MG63 (cell line): ENCODE measurements at places on chromosomes 3 and 15. TPM values are rescaled to one million over a fixed set of nuclear protein-coding genes. Genes with fewer than 3 reads are reported as not detected.

The MESP2 gene
- 1.8 TPM in 1 of 2 replicates, not detected in the other for total RNA-seq

The FAM240A gene
- total RNA-seq: not detected in 2 replicates

The CCNB2 gene
- 89.4 and 94.5 TPM in 2 replicates for total RNA-seq

The PLSCR5 gene
- not detected in 2 replicates for total RNA-seq

The IFT57 gene
- total RNA-seq: 59.2 and 106 TPM in 2 replicates

The NPAP1 gene
- total RNA-seq: not detected in 2 replicates

The PPARG gene
- 7.2 and 12.6 TPM in 2 replicates for total RNA-seq

The CHDH gene
- total RNA-seq: 0.76 and 2.0 TPM in 2 replicates

The SCG5 gene
- not detected in 2 replicates for total RNA-seq

DNA sequence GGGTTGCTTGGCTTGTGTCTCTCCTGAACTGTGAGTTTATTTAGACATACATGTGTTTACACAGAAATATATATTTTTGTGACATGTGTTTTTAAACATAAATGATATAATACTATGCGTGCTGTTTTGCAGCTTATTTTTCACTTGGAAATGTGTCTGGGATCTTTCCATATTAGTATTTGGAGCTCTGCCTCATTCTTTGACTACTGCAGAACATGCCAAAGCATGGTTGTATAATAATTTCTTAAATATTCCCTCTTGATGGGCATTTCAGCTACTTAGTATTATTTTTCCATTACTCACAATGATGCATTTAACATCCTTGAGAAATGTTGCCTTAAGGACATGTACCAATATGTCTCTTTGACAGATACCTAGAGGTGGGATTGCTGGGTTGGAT lies 19.5 kb downstream of the ANAPC13 start:
- no peak for DNase-seq

GRCh38 chr3:97971679-97972567 lies at the start of gene RIOX2:
TSS of gene RIOX2 (minus strand) at chr3:97972431. CDS start at chr3:97967593, 4,838 bp downstream.
- peak; percentile 83 for DNase-seq

DNA sequence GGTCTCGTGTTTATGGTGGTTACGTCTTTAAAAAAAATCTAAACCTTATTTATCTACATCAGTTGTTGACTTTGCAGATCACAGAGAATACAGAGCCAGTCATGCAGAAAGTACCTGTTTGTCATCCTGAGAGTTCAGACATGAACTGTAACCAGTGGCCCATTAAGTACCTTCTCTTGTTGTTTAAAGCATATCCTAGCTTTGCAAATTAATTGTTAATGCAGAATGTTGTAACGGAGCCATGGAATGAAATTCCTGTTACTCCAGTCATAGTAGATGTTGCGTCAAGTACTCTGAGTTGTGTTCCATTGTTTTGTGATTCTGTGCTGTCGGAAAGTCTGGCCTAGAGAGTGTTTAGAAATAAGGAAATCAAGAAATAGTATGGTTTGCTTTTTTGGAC lies 205.2 kb downstream of the RBMS3 start:
- no peak for DNase-seq

GRCh38 chr3:151477591-151478334 lies 16.9 kb upstream of the IGSF10 start:
- DNase-seq: no peak

- DNase-seq: no peak
These were observed 57.2 kb downstream of the IL16 start for GRCh38 chr15:81253846-81254245.

DNA sequence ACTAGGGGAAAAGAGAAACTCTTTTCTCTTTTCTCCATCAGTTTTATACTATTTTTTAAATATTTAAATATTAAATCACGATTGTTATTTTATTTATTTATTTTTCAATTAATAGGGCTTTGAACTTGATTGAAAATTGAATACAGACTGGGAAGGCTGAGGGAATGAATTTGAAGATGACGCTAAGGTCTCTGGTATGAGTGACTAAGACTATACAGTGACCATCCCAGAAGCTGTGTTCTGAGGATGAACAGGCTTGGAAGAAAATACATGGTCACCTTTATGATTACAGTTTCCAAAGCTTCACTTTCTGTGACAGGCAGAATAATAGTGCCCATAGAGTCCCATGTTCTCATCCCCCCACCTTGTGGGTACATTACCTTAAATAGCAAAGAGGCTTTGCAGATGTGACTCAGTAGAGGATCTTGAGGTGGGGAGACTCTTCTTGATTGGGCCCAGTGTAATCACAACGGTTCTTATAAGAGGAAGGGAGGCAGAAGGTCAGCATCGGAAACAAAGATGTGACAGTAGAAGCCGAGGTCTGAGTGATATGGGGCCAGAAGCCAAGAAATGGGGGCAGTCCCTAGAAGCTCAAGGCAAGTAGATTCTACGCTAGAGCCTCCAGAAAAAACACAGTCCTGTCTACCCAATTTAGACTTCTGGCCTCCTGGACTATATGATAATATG lies 51.0 kb upstream of the LPP start:
- DNase-seq: no peak

DNA sequence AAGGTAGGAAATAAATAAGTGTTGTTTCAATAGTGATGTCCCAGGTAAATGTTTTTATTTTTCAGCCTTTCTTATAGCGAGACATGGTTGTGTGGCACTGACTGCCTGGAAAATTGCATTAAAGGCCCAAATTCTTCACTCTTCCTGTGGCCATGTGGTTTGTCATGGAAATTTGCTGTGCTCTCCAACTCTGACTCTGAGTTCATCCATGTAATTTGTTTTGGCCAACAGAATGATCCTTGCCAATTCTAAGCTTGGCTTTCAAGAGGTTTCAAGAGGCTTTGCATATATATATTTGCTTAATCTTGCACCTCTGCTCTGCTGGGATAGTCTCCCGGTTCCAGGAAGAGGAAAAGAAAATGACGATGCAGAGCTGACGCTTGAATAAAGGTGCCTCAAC lies 107.5 kb upstream of the ARHGEF26 start:
- DNase-seq: no peak

DNA sequence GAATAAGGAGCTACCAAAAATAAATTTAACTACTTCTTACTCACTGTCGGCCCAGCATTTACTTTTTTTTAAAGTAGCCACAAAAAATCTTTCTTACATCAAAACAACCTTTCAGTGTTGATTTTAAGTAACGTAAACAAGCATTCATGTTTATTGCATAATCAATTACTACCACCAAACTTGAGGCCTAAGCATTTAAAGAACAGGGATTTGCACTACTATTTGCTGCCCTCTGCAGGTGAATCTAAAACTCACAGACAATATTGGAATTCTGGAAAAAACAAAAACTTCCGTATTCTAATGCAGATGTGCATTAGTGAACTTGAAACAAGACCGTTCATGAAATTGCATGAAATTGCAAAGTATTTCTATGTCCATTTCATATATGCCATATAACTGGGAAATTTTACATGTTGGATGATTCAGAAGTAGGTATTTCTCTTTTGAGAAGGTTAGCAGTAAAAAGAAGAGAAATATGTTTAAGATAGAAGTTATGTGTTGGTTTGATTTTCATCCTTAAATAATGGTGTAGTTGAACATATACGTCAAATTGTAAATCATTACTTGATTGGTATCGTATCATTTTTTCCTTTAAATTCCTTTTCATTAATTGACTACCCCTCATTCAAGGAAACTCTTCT lies 55.6 kb downstream of the CGGBP1 start:
- DNase-seq: no peak

DNA sequence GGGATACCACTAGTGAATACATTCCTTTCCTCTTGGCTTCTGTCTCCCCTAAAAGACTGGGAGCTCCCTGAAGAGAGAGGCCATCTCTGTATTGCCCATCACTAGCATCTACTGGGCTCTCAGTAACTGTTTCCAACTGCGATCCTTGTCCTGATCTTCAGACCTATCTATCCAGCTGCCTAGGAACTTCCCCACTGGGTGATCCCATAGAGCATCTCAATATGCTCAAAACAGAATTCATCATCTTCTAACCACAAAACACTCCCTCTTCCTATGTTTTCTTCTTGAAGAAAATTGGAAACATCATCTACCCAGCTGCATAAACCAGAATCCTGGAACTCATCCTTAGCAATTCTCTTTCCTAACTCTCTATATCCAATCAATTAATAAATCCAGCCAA lies 54.6 kb downstream of the PLD1 start:
- DNase-seq: no peak

- no peak for DNase-seq
These were observed 528.2 kb downstream of the NR2F2 start for GRCh38 chr15:96858694-96859093.

- no peak for DNase-seq
These were observed 13.7 kb downstream of the CYFIP1 start for GRCh38 chr15:22966321-22967083.

DNA sequence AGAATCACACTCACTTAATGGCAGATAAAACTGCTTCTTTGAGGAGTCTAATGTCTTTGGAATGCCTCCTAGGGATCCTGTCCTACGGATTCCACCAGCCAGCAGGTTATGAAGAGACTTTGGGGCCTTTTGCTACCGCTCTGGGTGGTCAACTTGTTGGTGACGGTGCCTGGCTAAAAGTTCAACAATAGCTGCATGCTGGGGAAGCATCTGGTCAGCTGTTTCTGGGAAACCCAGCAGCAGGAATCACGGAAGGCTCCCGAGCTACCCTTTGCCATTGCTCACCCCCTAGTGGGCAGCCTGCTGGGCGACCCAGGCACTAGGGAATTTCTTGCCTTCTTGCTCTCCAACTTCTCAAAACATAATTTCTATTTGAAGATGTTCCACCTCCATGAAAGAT lies 263.3 kb downstream of the NEK10 start:
- no peak for DNase-seq

DNA sequence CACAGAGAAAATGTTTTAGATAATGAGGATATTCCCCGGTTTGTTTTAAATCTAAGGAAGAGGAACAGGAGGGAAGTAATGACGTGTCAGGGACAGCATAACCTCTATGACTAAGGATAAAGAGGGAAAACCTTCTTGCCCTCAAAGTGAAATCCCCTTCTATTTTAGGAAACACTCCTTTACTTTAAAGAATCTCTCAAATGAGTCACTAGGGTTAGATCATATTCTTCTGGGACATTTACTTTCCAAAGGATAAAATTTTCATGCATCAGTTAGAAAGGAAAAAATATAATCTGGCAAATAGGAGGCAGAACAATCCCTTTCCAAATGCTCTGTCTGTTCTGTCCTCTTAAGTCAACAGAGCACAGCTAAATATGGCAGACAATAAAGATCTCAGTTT lies 43.2 kb upstream of the UBE2E2 start:
- DNase-seq: no peak

DNA sequence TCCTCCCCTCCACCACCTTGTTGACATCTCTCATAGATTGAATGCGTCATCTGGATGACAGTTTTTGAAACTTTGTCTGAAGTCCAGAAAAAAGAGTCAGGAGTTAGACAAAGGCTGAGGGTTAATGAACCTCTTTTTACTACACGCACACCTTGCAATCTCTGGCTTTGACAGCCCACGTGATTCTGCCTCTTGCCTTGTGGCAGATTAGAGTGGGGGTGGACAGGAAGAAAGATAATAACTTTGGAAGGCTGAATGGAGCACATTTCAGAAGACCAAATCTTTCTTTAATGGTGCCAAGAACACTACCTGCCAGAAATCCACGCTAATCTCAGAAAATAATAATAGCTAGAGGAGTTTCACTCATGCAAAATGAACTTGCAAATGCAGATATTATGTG lies 327.9 kb upstream of the TRIM42 start:
- DNase-seq: no peak

GRCh38 chr3:183369117-183369516 lies 59.3 kb downstream of the MCF2L2 start:
- no peak for DNase-seq

- DNase-seq: peak; percentile 60
These were observed 64.2 kb upstream of the ARL8B start for GRCh38 chr3:5057857-5058324.

DNA sequence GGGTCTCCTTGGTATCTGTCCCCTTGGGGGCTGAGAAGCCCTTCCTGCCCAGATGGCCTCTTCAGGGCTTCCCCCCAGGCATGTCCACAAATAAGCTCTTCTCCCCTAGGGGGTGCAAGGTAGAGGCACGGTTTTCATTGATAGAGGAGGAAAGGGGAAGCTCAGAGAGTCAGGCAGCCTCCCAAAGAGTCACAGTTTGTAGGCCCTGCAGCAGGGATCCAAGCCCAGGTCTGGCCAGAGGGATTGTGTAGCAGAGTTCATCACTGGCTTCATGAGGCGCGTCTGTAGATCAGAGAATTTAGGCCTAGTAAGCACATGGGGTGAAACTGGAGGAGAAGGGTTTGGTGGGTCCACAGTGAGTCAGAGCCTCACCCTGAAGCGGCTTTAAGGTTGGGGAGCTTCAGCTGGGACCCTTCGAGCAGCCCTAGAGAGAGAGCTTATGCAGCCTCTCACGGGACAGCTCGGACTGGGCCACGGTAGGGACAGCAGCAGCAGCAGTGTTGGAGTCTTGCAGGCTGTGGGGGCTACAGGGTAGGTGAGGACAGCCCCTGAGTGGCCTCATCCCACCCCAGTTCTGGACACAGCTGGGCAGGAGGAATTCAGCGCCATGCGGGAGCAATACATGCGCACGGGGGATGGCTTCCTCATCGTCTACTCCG lies 37.5 kb upstream of the ESYT3 start:
- DNase-seq: no peak

- DNase-seq: no peak
These were observed 24.1 kb upstream of the SLC6A1 start for GRCh38 chr3:10968401-10968800.

GRCh38 chr15:92817339-92817886 lies 82.7 kb upstream of the CHD2 start:
- DNase-seq: no peak
